LHCN-M2 (cell line): ENCODE measurements at places on chromosomes 6 and 20. TPM values are rescaled to one million over a fixed set of nuclear protein-coding genes. Genes with fewer than 3 reads are reported as not detected.

DNA sequence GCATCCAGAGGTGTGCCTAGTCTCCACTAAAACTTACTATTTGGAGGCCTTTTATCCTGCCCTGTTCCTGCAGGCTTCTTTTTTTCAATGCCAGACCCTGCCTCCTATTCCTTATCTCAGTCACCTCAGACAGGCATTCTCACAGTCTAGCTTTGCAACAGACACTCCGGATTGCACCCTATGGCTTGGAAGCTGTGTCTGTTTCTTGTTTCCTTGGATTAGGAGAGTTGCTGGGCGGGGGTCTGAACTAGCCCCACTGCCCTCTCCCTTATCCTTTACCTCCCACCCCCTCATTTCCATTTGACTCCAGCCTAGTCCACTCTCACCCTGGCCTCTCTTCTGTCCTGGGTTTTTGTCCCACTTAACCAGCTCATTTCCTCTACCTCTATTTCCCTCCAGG is 228.1 kb upstream of the CITED2 start:
- no peak for DNase-seq

GRCh38 chr6:8499540-8499939 is 64.2 kb upstream of the SLC35B3 start:
- no peak for DNase-seq

The CAP2 gene
- total RNA-seq, result 35.6 and 45.1 TPM in 2 replicates

GRCh38 chr6:160000280-160000704 is 31.4 kb downstream of the IGF2R start:
- no peak for DNase-seq

DNA sequence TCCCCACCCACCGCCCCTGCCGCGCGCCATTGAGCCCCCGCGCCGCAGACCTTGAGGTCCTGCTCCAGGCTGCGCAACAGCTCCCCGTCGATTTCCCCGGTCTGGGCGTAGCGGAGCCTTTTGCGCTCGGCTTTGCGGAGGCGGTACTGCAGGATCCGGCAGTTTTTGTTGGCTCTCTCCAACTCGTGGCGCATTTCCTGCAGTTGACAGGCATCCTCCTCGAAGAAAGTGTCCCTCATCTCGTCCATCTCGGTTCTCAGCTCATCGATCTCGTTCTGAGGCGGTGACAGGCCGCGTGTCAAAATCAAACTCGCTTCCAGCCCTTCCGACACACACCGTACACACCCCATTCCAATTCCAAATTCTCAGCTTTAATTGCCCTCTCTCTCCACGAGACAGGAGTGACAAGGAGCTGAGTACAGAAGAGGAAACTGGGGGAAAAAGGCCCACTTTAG is 4.3 kb downstream of the MTCL3 start:
- DNase-seq, result peak; percentile 58
